Thymus (tissue), 14 donors: ENCODE measurements at places on chromosomes 5 and 9.

GRCh38 chr5:127031147-127031862 is 947 bp upstream of the MARCHF3 start:
- DNase-seq, result no peak

- no peak for DNase-seq
These were observed 86.3 kb upstream of the IFNK start for GRCh38 chr9:27437652-27438373.

DNA sequence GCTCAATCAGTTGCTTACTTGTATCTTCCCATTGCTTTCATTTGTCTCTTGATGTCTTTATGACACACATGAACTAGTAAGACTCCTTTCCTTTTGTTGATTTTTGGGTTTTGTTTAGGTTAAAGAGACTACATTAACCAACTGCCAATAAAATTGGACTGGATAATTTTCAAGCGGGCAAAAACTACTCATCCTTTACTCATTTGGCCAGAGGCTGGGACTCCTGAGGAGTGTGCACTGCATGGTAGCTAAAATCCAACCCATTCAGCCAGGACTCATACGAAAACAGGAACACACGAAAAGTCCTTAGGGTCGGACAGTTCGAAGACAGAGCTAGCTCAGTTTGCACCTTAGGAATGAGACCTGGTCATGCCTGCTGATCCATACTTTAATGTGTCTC is 6.0 kb downstream of the SLC46A2 start:
- no peak for DNase-seq

GRCh38 chr5:110159202-110159601 is 469.5 kb downstream of the MAN2A1 start:
- no peak for DNase-seq

- DNase-seq, result no peak
These were observed 140.3 kb downstream of the LPAR1 start for GRCh38 chr9:110897943-110898342.

DNA sequence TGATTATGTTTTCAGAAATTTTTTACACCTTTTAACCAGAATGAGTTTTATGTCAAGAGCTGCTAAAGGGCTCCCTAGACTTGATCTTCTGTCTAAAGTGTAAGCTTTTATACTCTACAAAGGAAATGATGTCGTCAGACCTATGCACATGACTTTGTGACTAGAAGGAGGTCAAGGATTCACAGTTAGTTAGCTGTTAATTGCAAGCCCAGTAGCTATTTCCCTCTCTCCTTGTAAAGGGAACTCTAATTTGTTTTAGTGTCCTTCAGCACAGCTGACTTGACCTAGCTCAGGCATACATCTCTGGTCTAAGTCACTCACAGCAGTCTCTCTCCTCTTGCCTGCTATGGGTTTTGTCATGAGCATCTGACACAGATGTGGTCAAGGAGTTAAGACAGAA is 173.5 kb upstream of the NREP start:
- no peak for DNase-seq

- DNase-seq, result no peak
These were observed 798.3 kb downstream of the MAT2B start for GRCh38 chr5:164303646-164304215.

GRCh38 chr9:34185778-34186551 is 7.1 kb downstream of the UBAP1 start:
- DNase-seq, result peak; percentile 28

GRCh38 chr9:89999534-90000370 is 394.9 kb downstream of the GADD45G start:
- DNase-seq, result no peak

DNA sequence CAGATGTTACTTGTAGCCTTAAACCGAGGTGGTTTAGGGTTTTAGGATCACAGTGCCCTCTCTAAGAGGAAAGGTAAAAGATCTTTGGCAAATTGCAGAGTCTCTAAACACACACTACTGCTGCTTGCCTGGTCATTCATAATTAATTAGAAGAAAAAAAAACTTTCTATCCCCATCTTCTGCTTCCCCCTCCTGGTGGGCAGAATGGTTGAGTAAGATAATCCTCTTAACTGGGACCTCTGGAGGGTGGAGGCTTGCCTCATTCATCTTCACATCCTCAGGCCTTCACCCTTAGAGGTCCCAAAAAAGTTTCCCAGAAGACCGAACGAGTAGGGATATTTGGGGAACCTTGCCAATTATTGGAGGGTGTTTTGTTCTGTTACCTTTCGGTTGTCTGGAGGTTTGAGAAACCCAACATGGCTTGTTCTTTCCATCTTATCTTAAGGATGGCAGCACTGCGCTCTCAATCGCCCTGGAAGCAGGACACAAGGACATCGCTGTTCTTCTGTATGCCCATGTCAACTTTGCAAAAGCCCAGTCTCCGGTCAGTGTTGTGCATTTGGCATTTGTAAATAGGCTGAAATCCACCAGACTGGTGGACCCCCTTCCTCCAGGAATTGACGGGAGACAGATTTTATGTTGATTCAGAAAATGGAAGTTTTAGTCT is 97.3 kb upstream of the DMRT1 start:
- DNase-seq, result no peak

DNA sequence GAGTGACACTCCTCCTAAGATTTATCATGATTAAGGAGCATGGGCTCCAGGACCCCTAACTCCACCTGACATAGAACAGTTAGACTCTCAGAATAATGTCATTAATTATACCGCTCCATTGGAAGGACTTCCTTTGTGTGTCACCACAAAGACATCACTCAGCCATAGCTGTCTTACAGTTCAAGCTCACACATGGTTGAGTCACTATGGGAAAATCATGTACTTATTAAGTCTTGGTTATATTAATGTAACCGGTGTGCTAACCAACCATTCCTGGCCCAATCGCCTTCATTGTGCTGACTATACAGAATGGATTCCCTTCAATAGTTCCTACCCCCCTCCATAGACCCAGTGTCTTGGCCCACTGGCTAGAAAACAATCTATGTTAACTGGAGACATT is 10.9 kb upstream of the MCCC2 start:
- no peak for DNase-seq

GRCh38 chr5:67917561-67917960 is 298.0 kb upstream of the PIK3R1 start:
- no peak for DNase-seq

DNA sequence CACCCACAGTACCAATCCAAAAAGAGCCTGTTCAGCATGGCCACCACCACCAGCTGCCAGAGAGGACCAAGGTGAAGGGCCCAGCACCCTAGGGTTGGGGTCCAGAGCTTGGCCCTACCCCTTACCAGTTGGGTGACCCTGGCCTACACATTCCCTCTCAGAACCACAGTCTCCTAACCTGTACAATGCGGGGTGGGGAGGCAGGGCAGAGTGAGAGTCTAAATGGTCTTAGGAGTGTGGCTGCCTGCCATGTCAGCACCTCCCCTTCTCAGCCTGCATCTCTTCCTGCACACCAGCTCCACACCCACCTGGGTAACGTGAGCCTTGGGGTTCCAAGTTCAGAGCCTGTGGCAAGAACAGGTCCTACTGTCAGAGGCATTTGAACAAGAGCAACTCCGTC is 92.2 kb downstream of the C5orf15 start:
- no peak for DNase-seq

- DNase-seq, result no peak
These were observed 45.2 kb upstream of the ANKRD55 start for GRCh38 chr5:56278335-56278753.

DNA sequence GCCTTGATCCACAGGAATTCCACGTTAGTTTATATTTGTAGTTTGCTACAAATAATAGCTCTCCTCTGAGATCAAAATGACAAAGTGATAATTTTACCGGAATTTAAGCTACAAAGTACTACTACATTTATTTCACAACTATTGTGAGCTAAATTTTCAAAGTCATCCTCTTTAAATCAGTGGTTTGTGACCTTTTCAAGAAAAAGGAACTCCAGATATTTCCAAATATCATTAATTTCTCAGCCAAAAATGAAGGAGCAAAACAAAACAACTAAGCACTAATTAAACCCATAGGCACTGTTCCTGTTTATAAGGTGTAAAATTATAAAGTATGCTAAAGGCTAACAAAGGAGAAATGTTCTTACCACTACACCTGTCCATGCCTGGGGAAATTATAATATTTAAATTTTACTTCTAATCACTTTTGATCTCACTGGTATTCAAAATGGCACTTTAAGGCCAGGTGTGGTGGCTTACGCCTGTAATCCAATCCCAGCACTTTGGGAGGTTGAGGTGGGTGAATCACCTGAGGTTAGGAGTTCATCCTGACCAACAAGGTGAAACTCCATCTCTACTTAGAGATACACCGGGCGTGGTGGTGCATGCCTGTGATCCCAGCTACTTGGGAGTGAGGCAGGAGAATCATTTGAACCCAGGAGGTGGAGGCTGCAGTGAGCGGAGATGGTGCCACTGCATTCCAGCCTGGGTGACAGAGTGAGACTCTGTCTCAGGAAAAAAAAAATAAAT is 77.5 kb downstream of the CEMIP2 start:
- no peak for DNase-seq

GRCh38 chr9:80605129-80605528 is 1033.4 kb downstream of the TLE4 start:
- DNase-seq, result no peak

DNA sequence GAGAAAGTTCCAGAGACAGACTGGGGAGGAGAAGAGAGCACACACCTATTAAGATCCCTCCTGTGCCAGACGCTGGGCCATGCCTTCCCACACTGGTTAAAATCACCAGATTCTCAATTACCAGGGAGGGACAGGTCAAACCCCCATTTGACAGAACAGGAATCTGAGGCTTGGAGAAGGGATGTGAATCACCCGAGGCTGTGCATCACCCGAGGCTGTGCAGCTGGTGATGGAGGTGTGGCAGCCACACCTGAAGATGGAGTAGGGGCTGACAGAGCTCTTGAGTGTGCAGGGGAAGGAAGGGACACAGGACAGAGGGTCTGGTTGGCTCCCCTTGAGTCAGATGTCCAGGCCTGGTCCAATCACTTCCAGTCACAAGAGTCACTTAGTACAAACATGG is 70.6 kb downstream of the LMX1B start:
- no peak for DNase-seq

DNA sequence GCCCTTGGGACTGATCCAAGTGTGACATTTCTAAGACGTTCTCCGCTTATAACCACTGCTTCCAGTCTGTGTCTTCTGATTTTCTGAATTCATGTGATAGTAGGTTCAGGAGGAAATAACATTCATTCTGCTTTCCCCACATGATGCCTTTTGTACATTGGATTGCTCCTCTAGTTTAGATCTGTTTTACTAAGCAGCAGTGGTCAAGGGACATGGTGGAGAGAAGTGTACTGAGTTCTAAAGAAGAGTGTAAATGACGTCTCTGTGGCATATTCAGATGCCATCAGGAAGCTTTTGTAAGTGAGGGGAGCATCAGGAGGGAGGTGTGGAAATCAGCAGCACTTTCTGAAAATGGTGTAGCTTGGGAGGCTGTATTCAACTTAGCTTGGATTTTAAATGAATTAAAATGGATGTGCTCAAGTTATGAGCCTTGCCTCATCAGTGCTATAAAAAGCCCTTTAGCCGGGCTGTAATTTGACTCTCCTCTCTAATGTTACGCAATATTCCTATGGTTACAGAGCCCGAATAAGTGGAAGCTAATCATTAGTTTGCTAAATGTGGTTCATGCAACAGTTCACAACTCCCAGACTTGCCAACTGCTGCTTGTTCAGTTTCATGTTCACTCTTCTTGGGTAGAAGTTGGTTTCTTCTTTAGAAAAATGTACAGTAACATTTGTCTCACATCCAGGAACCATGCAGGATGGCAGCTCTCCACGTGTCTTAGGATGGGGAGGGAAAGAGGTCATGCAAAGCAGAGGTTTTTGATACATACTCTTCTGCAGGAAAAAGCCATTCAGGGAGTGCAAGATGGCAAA is 281.3 kb downstream of the ARHGAP26 start:
- no peak for DNase-seq

DNA sequence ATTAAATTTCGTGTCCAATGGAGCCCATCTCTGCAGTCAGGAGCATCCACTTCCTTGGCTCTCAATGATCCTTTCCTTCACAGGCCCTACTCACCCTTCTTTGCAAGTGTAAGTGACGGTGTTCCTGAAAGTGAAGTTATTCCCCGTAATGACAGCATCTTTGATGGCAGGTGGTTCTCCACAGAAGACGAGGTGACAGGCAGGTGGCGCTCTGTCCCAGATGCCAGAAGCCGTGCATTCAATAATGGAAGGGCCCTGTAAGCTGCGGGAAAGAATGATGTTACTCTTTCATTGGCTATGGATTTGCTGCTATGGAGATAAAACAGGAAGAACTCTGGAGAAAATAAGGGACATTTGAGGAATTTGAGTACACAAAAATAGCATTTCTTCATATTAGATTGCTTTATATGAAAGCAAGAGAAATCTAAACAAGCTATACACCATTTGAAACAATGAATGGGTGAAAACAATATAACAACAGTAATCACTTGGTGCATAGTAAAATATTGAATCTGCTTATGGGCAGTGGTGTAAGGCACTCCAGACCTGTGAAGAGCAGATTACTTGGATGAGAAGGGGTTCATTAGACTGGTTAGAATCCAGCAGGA is 89.9 kb upstream of the TXNDC8 start:
- peak; percentile 1 for DNase-seq

GRCh38 chr9:85067792-85068191 is 398.3 kb downstream of the NTRK2 start:
- no peak for DNase-seq

DNA sequence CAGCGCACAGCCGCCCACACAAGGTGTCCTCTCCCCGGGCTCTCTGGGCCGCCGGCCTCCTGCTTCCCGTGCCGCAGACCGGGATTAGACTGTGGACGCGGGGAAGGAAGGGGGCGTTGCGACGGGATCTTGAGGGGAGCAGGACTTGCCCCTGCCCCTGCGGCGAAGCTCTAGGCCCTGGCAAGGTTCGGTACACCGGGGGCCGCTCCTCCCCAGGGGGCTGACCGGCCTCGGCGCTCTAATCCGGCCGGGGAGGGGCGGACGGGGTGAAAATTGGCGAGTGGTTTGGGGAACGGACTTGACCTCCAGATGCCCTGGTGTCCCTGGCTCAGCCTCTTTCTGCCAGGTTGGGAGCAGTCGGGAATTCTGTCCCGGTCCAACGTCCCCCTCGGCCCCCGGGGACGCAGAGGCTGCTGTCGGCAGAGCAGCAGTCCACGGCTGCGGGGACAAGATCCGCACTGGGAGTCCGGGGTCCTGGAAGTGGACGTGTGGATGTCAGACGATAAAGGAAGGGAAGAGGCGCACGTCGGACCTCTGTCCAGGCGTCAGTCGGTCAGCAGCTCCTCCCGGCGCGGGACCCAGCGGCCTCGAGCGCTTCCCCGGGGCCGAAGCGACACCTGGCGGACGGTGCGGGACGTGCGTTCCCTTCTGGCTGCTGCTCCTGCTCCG is 1.9 kb upstream of the CNTFR start:
- no peak for DNase-seq

DNA sequence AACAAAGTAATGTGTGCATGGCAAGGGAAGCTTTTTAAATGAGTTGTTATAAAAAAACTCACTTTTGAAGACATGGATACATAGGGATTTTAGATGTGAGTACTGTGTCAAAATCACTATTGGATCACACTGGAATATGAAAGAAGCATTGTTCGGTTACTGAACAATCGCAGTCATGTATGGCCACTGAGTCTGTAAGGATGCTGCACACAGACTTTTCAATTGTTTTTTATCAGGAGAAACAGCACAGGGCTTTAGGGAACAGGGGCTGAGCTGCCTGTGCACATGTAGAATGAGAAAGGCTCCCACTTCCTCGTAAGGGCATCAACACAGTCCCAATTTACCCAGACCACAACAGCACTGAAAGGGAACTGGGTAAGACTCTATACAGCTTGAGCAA is 1333.9 kb upstream of the DMAC1 start:
- no peak for DNase-seq
